ENCODE measurements at places on chromosomes 12 and 14.

GRCh38 chr12:121287267-121287954 lies 9.1 kb downstream of the CAMKK2 start:
- DNase-seq, result no peak

- DNase-seq, result no peak
Measured at GRCh38 chr12:112901271-112901670, 5.5 kb upstream of the OAS1 start.

DNA sequence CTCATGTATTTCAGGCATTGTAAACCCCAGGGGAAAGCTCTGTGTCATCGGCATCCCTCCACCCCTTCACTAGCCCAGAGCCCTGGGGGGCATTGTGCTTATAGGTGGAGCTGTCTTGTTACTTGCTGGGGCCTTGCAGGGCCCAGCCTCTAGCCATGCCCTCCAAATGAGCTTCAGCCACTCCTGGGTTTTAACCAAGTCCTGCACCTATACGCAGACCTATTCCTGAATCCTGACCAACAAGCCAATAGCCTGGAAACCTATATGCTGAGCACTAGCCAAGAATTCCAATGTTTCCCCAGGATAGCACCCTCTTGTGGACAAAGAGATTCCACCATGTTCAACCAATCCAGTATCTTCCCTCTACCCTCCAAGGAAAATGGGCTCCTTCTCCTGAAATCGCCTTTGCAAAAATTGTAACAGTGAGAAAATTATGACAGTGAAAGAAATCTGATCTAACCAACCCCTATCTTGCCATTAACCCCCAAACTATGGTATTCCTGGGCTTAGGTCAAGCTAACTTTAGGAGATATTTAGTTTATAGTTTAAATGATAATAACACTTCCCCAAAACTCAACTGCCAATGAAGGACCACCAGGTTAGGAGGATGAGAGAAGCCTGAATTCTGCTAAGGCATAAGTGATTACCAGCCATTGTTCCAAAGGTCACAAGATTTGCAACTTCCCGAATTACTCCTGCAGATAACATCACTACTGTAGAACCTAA lies 55.5 kb downstream of the TTC7B start:
- DNase-seq, result no peak

GRCh38 chr12:120903412-120904196 lies 554 bp downstream of the SPPL3 start:
- no peak for DNase-seq

GRCh38 chr12:117120787-117121186 lies 21.6 kb upstream of the TESC start:
- no peak for DNase-seq

DNA sequence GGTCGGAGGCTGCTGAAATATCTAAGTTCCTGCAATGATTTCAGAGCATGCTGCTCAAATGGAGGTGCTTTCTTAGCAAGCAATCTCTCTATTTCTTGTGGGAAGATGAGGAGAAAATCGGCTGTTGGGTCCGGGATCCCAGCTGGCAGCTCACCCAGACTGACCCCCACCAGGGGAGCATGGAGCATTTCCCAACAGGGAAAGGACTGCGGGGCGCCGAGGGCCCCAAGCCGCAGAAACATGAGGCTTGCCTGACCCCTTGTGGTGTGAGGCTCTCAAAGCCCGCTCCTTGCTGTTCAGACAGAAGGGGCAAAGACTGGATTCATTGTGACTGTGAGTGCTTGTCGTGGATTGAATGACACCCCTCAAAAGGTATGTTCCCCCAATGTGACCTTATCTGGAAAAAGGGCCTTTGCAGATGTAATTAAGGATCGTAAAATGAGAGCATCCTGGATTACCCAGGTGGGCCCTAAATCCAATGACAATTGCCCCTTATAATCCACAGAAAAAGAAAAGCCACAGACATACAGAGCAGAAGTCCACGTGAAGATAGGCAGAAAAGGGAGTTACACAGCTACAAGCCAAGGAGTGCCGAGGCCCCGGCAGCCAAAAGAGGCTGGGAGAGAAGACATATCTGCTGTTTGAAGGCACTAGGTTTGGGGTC lies 116.3 kb upstream of the VASH1 start:
- DNase-seq, result no peak

GRCh38 chr12:27900920-27901879 lies 71.3 kb downstream of the PTHLH start:
- DNase-seq, result no peak

DNA sequence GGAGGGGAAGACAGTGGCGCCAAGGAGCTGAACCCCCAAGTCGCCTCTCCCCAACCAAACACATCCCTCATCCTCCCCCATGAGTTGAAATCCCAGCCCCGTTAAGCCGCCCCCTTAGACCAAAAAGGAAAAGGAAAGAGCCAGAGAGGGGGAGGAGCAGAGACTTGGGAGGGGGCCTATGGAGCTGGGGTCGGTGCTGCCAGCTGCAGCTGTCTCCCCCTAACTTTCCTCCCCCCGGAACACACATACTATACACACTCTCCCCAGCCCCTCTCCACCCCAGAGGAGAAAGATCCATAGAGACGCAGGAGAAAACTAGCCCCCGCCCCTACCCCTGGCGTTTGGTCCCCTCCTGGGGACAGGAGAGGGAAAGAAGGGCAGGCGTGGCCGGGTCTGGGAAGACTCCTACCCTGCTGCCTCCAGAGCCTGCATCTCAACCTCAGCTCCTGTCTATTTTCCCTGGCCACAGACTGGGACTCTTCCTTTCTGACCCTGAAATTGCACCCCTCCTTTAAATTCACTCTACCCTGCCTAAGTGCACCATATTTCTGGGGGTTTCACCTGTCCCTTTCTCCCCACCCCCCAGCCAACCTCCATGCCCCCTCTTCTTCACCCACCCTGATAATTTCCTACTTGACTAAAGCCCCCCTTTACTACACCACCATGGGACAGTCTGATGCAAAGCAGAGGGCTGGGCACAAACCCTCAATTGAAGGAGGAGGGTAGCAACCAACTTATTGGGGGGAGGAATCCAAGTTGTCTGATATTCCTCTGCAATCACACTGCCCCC lies 1.7 kb upstream of the HOXC9 start:
- DNase-seq, result no peak

GRCh38 chr14:47191700-47192099 lies 483.7 kb downstream of the MDGA2 start:
- no peak for DNase-seq

DNA sequence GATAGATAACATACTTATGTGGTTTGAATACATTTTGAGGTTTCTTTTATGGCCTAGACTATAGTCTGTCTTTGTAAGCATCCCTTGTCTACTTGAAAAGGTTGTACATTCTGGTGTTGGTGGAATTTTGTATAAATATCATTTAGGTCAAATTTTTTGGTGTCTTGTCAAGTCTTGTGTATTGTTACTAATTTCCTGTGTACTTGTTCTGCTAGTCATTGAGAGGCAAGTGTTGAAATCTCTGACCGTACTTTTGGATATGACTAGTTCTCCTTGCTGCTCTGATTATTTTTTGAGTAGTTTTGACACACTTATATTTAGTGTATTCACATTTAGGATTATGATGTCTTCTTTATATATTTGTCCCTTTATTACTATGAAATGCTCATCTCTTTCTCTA lies 219.6 kb downstream of the CCDC91 start:
- no peak for DNase-seq

GRCh38 chr12:12791756-12792369 lies 6.4 kb downstream of the APOLD1 start:
- DNase-seq, result no peak

- DNase-seq, result no peak
Measured at GRCh38 chr12:44227616-44228015, 391.7 kb downstream of the TMEM117 start.

All from BJ (cell line).